Stimulated activated CD4-positive, alpha-beta T cell treated with anti-CD3 and anti-CD28 coated beads, Interleukin-1b, Interleukin-23, amount 100 ng/mL, for 24 hours (primary cell): ENCODE measurements at places on chromosomes 2 and 18.

DNA sequence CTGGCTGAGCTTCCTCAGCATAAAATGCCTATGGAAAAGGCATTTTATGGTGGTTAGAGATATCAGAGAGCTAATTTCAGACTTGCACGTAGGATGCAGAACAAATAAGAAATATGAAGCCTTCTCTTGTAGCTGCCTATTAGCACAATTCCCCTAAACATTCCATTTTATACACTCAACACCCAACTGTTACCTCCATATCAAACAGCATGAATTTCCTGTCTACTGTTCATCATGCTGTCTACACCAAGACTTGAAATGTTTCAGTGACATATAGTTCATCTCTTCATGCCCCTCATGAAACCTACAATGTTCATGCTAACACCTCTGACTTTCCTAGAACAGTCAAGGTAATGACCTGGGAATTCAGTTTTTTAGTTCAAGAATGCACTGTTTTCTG lies 249.9 kb downstream of the PIEZO2 start:
- no peak for DNase-seq

- no peak for DNase-seq
These were observed 20.0 kb upstream of the ASB18 start for GRCh38 chr2:236284208-236284607.

GRCh38 chr2:236366049-236366387 lies 101.8 kb upstream of the ASB18 start:
- no peak for DNase-seq

DNA sequence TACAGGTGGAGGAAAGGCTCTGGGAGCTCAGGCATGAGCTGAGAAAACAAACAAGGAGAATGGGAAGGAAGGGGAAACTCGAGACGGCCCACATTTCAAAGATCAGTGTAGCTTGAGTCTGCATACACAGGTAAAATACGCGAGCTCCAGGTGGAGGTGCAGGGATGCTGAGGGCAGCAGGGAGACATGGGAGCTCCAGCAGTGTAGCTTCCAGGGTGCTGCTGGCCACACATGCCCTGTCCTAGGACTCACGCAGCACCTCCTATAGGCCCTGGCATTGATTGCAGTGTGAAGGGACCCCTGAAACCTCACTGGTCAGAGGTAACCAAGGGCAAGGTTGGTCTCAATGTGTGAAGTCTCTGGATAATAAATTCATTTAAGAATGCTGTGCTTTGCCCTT lies 362.8 kb upstream of the HS6ST1 start:
- no peak for DNase-seq

DNA sequence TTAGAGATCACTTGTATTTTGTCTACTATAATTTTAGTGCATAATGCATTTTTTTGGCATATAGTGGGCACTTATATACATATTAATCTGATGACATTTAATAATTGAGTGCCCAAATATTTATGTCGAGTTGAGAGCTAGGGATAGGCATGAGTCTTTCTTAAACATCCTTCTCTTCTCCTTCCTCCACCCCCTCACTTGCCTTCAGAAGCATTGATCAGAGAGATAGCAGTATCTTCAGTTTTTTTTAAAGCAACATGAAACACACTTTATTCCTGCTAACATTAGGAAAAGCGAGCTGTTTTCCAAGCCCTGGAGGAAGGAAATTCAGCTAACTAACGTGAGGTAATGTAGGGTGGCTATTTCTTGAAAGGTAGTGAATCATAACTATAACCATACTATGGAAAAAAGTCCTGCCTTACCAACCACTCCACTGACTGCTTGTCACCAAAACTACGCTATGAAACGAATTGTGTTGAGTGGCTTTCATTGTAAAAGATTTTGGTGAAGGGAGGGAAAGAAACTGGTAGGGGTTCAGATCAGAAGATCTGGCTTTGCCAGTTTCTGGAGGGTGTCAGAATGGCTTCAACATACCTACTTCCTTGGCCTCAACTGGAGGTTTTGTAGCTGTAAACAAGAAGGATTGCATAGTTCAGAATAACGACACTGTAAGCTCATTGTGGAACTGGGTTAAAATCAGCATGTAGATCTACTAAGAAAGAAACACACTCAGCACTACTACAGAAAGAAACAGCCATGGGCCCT lies 2.3 kb upstream of the ITGA4 start:
- no peak for DNase-seq

DNA sequence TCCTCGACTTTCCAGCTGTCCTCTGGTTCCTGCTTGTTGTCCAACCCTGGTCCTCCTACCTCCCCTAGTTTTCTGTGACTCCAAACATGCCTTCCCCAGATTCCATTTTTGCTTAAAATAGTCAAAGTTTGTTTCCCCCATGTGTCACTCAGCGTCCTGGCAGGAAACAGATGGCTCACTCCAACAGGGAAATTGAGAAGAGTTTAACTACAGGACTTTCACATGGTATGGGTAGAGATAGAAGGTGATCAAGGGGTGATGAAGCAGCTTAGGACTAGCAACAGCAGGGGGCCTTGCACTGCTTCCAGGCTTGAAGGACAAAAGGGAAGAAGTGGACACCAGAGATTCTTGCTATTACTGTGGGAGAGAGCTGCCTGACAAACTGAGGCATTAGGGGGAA lies 6.1 kb upstream of the CUL3 start:
- no peak for DNase-seq

GRCh38 chr2:221064880-221065279 lies 507.2 kb downstream of the EPHA4 start:
- no peak for DNase-seq

- no peak for DNase-seq
These were observed 552.8 kb upstream of the PKDCC start for GRCh38 chr2:41495050-41495449.

GRCh38 chr2:73203055-73203681 lies 794 bp downstream of the NOTO start:
- no peak for DNase-seq

DNA sequence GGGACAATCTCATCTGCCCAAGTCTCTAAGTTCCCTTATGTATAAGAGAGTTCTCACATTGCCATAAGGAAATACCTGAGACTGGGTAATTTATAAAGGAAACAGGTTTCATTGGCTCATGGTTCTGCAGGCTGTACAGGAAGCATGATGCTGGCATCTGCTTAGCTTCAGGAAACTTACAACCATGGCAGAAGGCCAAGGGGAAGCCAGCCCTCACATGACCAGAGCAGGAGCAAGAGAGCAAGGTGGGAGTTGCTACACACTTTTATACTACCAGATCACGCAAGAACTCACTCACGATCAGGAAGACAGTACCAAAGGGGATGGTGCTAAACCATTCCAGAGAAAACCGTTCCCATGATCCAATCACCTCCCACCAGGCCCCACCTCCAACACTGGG lies 73.9 kb downstream of the PRKRA start:
- DNase-seq, result no peak

GRCh38 chr2:170361090-170361936 lies 183.4 kb downstream of the MYO3B start:
- DNase-seq, result peak; percentile 9

GRCh38 chr2:108607706-108608301 lies 73.5 kb downstream of the LIMS1 start:
- DNase-seq, result no peak

GRCh38 chr2:174490051-174490450 lies 3.2 kb upstream of the GPR155 start:
- no peak for DNase-seq

DNA sequence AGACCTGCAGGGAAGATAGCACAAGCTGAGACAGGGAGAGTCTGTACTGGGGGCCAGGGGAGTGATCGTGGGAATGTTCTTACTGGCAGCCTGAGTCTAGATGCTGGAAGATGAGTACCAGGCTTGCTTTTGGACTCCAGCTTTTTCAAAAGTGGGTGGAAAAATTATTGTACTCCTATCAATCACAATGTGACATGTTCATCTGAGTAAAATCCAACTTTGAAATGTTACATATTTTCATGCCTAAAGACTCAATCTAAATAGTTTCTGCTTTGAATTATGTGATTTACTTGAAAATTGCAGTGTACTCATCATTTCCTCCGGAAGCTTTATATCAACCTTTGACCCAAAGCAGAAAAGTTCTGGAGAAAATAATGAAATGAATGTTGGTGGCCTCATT lies 49.7 kb upstream of the ST3GAL5 start:
- DNase-seq, result no peak

DNA sequence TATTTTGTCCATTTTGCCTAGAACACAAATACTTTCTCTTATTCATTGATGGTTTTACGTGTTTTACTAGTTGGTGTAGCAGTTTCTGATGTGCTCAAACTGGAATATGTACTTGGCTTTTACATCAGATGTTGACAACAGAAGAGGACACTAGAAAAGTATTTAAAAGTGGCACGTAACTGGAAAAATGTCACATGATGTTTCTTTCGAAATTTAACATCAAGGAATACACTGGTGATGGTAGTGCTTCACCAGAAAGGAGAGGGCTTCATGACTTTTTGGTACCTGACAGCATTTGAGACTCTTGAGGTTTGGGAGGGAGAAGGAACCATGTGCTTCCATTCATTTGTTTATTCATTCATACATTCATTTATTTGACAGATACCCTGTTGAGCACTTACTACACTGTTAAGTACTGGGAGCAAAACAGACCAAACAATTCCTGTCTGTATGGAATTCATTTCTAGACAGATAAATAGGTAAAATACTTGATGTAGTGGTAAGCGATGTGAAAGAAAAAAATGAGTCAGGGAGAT lies 1.5 kb downstream of the GIGYF2 start:
- DNase-seq, result no peak

GRCh38 chr2:222288590-222289277 lies 10.1 kb downstream of the PAX3 start:
- DNase-seq, result no peak

- DNase-seq, result no peak
These were observed 287.4 kb upstream of the EPAS1 start for GRCh38 chr2:46009772-46010171.

GRCh38 chr2:241991299-241991698 lies 121.8 kb downstream of the RTP5 start:
- no peak for DNase-seq

GRCh38 chr2:94956797-94957391 lies 68.6 kb upstream of the MAL start:
- DNase-seq, result peak; percentile 21

- peak; percentile 40 for DNase-seq
These were observed 70.5 kb upstream of the PPP1CB start for GRCh38 chr2:28681158-28681571.

DNA sequence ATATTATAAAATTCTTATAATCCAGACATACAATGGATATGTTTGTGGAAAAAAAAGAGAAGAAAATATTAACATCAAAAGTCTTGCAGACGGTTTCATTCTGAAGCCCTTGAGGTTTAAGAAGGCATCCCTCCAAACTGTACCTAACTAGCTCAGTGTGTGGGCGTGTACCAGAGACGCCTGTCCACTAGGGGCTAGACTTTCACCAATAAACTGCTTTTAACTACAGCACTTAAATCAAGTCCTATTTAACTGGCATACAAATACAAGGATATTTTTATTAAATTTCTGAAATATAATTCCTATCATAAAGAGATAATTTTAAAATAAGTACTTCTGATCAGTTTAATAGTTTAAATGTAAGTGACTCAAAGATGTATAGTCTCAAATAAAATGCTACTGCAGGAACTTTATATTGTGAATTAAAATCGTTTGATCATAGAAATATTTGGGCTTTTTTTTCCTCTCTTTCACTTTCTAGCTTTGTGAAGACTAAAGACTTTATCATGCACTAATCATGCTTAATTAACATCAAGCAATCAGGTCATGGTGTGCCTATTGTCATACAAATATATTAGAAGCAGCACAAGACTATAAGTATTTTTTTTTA lies 437.7 kb downstream of the SATB2 start:
- no peak for DNase-seq

DNA sequence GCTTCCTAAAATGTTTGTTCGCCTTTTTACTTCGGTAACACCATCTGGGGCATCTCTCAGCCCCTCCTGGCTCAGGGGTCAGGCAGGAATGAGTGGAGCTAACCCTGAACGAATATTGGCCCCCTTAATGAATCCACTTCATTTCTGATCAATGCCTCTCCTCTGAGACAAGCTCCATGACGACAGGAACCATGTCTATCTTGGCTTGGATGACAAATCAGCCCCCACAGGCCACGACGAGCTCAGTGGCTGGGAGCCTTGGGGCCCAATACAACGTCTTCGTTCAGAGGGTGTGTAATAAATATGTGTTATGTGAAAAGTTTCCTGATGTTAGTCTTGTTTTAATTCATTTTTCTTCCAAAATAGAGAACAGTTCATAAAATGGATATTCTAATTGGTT lies 133.0 kb downstream of the COL6A3 start:
- no peak for DNase-seq

DNA sequence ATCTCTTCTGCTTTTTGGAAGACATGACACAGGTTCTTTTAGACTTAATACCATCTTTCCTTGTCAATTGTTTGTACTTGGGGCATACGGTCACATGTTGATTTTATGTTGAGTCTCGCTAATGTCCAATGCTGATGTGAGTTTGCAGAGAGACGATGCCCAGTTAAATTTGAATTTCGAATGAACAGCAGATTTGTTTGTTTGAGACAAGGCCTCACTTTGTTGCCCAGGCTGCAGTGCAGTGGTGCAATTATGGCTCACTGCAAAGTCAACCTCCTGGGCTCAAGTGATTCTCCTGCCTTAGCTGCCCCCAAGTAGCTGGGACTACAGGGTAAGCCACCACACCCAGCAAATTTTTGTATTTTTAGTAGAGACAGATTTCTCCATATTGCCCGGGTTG lies 473.5 kb downstream of the RIT2 start:
- DNase-seq, result no peak

GRCh38 chr18:41745166-41746049 lies 209.6 kb upstream of the PIK3C3 start:
- DNase-seq, result no peak

- no peak for DNase-seq
These were observed 382.4 kb upstream of the SMIM21 start for GRCh38 chr18:75809926-75810255.

DNA sequence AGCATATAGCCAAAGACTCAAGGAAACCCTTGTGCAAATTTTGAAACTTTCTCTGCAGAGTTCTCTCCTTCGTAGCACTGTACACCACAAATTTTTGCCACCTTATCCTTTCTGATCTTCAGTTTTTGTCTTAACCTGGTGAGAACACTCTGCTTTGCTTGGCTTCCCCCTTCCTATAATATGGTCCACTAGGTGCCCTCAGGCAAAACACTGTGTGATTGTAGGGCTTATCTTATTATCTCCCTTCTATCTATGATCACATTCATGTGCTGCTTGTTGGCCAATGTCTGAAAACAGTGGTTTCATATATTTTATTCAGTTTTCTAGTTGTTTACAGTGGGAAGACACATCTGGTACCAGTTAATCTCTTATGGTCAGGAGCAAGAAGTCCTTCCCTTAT lies 111.1 kb downstream of the MTX2 start:
- DNase-seq, result no peak

GRCh38 chr2:192228685-192229084 lies 34.0 kb upstream of the TMEFF2 start:
- no peak for DNase-seq

DNA sequence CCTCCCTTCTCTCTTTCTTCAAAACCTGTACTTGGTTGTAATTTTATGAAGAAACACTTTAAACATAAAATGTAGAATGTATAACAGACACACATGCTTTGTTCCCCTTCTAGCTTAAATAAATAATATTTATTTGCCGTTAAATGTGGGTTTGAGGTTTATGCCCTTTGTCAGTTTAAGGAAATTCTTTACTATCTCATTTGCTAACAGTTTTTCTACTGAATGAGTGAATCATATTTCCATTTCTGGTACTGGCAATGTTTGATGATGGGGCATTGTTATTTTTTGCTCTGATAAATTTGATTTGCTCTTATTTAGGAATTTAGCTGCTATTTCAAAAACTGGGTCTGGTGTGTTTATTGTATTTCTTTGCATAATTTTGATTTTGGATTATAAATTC lies 555.6 kb downstream of the CCDC85A start:
- DNase-seq, result no peak
